ENCODE measurements at places on chromosomes 6 and 20. TPM values are rescaled to one million over a fixed set of nuclear protein-coding genes. Genes with fewer than 3 reads are reported as not detected.
A peak's percentile ranks its signal among the peaks of the same experiment; 100 is the strongest.

The TMEM181 gene
- total RNA-seq, result 10.4 TPM

DNA sequence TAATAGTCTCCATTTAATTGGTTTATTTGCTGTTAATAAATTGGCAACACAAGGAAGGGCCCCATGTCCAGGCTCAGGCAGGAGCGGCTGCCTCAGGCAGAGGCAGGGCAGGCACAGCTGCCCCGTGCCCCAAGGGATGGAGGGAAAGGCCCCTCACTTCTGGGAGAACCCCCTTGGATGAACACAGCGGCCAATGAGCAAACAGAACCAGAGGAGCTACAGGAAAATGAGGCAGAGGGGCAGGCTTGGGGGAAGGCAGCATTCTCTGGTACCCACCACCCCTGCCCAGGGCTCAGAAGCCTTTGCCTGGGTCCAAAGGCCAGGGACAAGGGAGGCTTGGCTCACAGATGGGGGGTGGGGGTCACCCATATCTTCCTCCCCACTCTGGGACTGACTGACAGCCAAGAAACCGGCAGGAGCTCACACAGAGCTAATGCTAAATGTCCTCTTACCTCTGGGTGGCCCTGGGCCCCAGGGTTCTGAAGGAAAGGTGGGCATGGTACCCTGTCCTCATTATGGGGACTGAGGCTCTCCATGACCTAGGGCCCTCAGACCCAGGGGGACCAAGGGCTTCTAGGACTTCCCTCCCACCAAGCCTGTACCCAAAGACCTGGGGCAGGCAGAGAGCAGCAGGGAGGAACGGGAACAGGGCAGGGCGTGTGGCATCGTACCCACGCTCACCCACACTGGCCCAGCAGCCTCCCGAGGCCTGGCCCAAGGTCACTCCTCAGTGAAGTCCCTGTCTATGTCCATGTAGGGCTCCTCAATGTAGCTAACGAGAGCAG is 47.0 kb downstream of the MYH7B start:
- peaks cover 40% of the 10 kb centered on the region for H3K36me3 ChIP-seq
- no peak overlapping the region for H3K4me3 ChIP-seq
- no peaks in the 10 kb centered on the region for H3K27me3 ChIP-seq
- H3K4me1 ChIP-seq, result no peaks in the 10 kb centered on the region

The PBOV1 gene
- not detected for total RNA-seq

DNA sequence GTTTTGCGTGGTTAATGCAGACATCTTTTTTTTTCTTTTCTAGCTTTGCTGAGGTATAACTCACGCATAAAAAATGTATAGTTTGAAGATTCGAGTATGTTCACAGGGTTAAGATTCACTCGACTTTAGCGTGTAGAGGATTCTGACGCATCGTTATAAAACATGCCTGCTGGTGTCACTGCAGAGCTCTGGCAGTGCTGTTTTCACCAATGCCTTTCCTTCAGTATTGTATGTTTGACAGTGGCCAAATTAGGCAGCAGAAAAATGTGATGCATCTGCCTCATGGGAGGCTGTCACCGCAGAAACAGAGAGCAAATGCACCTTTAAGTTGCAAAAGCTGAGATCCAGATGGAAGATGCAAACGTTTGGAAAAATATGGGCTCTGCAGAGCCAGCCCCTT is 18.0 kb upstream of the SIRPB2 start:
- H3K27ac ChIP-seq, result peak overlapping the region; percentile 41
- DNase-seq, result peak; percentile 90
- no peaks in the 10 kb centered on the region for H3K27me3 ChIP-seq
- no peaks in the 10 kb centered on the region for H3K36me3 ChIP-seq

DNA sequence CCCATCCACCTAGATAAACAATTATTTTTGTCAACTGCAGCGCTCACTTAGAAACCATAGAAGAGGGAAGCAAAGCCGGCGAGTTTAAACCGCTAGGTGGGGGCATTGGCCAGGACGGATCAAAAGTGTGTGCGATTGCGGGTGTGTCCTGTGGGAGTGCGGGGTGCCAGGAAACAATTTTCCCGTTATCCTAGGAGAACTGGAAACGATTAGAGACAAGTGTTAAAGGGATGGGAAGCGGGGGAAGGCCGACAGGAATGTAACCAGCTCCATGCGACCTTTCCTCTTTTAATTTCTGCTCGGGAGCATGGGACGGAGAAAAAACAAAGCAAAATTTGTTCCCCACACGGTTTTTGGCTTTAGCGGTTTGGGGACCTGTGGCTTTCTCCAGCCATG is 2.8 kb upstream of the HTR1B start:
- no peaks in the 10 kb centered on the region for H3K36me3 ChIP-seq
- H3K27me3 ChIP-seq, result no peaks in the 10 kb centered on the region

- no peaks in the 10 kb centered on the region for H3K27me3 ChIP-seq
- H3K4me3 ChIP-seq, result no peak overlapping the region
- no peaks in the 10 kb centered on the region for H3K36me3 ChIP-seq
- peaks cover 13% of the 10 kb centered on the region for H3K4me1 ChIP-seq
- peak; percentile 33 for DNase-seq
Measured at GRCh38 chr6:119676961-119677360, 327.4 kb upstream of the MAN1A1 start.

DNA sequence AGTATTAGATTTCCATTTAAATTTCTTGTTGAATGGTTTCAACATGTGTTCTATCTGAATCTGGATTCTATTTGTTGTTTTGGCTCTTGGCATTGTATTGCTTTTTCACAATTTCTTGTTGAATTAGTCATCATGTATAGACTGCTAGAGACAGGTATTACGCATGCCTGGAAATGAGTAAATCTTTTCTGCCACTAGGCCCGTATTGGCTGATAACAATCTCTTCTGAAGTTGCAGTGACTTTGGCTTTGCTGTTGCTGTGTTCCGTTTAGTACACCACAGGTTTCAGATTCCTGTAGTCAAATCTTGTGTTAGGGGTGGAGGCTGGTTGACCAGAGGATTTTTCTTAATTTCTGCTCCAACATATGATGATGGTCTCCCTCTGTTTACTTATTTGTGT is 1339.4 kb downstream of the GRIK2 start:
- H3K27me3 ChIP-seq, result no peaks in the 10 kb centered on the region
- H3K36me3 ChIP-seq, result no peaks in the 10 kb centered on the region
- DNase-seq, result peak; percentile 71
- H3K4me1 ChIP-seq, result peaks cover 20% of the 10 kb centered on the region

DNA sequence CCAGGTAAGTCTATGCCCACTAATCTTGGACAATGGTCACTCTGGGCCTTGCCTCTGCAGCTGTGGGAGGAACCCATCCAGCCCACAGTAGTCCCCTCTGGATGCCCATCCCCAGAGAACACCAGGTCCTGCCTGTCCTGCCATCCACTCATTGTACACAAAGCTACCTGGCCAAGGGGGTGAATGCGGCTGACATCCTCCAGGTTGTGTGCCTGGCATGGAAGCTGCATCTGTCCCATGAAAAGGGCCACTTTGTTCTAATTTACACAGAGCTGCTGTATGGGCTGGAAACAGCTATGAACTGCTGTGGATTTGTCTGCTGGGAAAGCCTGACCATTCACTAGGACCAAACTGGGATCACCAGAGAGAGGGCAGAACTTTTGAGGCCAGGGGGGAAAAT is 324.8 kb downstream of the LRFN2 start:
- no peaks in the 10 kb centered on the region for H3K4me1 ChIP-seq
- no peaks in the 10 kb centered on the region for H3K27me3 ChIP-seq
- no peaks in the 10 kb centered on the region for H3K36me3 ChIP-seq
- no peak overlapping the region for H3K27ac ChIP-seq
- no peak for DNase-seq
- H3K4me3 ChIP-seq, result no peak overlapping the region

The C20orf141 gene
- total RNA-seq, result not detected

The WFDC9 gene
- not detected for total RNA-seq

DNA sequence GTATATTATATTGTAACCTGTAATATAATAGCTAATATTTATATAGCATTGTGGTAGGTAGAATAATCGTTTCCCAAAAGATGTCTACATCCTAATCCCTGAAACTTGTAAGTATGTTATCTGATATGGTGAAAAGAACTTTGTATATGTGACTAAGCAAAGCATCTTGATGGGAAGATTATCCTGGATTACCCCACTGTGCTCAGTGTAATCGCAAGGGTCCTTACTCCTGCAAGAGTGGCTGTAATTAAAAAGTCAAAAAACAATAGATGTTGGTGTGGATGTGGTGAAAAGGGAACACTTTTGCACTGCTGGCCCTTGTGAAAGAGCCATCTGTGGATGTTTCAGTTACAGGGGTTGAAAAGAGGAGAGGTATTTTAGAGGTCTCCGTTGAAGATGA is 95.2 kb downstream of the EDN1 start:
- DNase-seq, result no peak
- H3K36me3 ChIP-seq, result no peaks in the 10 kb centered on the region
- no peak overlapping the region for H3K4me3 ChIP-seq
- no peak overlapping the region for H3K27ac ChIP-seq

Data from PC-3 (cell line).